Activated naive CD4-positive, alpha-beta T cell treated with anti-CD3 and anti-CD28 coated beads, Interleukin-2, amount 10 ng/mL, durations not matched to agents 5 hours and 36 hours (primary cell): ENCODE measurements at places on chromosomes 5 and 9. TPM values are rescaled to one million over a fixed set of nuclear protein-coding genes. Genes with fewer than 3 reads are reported as not detected.

Gene SOHLH1
- total RNA-seq = not detected

Gene PHF24
- not detected for total RNA-seq

Gene MAMDC2
- total RNA-seq = not detected

Gene IRX2
- not detected for total RNA-seq

Gene MACIR
- total RNA-seq = 5.7 TPM
